ENCODE measurements at places on chromosomes 7 and 10. TPM values are rescaled to one million over a fixed set of nuclear protein-coding genes. Genes with fewer than 3 reads are reported as not detected.

CPXM2 gene
- 7.8 TPM for total RNA-seq

PNLIPRP3 gene
- not detected for total RNA-seq

ASB10 gene
- total RNA-seq: not detected

KNDC1 gene
- not detected for total RNA-seq

PGAM2 gene
- total RNA-seq: not detected

PPP1R17 gene
- not detected for total RNA-seq

CFAP69 gene
- 3.4 TPM for total RNA-seq

DNA sequence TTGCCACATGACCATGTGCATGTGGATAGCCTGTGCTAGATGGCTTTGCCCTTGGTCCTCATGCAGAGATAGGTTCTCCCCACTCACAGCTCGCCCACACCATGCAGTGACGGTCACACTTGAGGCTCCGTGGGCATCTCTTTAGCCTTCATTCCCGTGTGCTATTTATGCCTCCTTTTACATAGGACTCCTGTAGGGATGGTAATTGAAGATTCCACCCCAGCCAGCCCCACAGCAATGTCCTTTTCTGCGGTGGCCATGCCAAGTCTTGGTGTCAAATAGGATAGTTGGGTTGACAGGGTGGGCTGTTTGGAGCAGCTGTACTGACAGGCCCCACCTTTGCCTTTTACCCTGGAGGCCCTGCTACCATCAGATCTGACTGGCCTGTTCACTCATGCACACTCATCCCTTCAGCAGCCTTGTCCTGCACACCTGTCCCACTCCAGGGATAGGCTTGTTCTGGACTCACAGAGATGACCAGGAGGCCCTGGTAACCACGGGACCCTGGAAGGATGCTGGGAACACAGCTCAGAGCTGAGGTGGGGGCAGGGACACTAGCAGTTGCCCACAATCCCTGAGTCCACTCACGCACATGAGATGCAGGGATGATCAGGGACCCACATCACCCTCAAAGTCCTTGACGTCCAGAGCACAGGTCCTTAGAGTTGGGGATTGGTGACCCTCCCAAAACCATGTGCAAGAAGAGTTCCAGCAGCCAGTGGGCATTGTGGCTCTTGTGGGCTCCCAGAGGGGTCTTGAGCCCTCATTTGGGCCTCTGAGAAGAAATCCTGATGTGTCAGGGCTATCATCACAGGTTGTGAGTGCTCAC is 71.2 kb downstream of the ADCY1 start:
- no peaks in the 10 kb centered on the region for H3K4me1 ChIP-seq
- H3K27me3 ChIP-seq: no peaks in the 10 kb centered on the region
- H3K27ac ChIP-seq: no peak overlapping the region
- no peaks in the 10 kb centered on the region for H3K36me3 ChIP-seq
- DNase-seq: no peak

DNA sequence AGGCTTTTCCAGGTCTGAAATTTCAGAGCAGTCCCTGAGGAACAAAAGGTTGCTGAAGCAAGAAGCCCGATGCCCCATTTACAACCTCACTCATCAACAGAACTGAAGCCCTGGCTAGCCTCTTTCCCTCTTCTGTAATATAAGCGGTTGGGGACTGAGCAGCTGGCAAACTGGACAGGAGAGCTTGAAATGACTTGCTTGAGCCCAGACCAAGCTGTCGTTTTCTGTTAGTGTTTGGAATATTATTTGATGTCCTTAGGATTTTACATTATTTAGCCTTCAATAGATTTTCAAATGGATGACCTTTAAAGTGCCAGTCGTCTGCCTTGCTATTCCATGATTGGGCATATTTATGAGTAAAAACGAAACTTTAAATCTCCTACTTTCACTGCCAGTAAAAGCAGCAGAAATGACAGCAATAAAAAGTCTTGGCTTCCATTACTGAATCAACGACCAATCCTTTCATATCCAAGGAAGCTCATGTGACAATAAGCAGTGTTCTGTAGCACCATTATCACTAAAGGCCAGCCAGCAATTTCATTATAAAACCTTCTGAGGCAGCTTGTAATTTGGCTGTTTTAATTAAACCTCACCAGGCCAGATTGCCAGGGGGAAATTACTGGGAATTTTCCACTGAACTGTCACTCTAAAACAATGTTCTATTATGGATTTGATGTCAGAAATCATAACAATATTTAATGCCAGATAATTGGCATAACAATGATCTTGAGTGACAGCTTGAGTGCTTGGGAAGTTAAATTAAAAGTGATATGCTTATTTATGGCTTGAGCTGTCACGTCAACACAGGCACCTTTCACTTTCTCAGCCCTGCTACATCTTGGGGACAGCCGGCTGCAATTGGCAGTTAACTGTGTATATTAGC is 85.9 kb downstream of the LSMEM1 start:
- DNase-seq: peak; percentile 24
- H3K27ac ChIP-seq: peak overlapping the region; percentile 65
- H3K27me3 ChIP-seq: no peaks in the 10 kb centered on the region
- no peaks in the 10 kb centered on the region for H3K36me3 ChIP-seq
- H3K4me3 ChIP-seq: peak overlapping the region; percentile 3
- H3K4me1 ChIP-seq: peaks cover 22% of the 10 kb centered on the region

DNA sequence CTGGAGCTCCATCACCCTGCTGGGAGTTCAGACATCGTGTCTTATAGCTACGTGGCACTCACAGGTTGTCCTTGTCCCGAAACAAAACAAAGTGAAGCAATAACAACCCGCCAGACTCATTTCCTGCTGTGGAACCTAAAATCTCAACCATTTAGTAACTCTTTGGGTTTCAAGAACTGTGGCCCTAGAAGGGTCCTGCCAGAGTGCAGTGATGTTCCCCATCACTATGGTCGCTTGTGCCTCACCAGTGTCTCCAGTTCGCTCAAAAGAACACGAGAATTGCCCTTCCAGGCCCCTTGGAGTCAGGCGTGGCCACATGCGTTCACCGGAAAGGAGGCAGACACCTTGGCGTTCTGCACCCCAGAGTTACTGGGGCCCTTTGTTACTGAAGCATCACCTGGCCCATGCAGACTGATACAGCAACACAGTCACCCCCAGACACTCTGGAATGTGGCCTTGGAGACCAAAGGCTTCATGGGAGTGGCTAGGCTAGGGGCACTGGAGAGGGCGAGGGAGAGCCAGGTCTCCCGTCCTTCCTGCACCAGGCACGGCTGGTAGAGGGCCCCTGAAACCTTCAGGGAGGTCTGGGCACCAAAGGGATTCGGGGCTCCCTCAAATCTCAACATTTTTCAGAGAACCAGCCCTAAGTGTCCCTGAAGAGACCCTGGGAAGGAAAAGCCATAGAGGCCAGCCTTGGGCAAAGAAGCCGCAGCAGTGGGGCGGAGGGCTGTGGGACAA is 908 bp downstream of the CRYGN start:
- peaks cover 36% of the 10 kb centered on the region for H3K27me3 ChIP-seq
- no peak overlapping the region for H3K27ac ChIP-seq
- DNase-seq: no peak
- no peaks in the 10 kb centered on the region for H3K36me3 ChIP-seq
- no peak overlapping the region for H3K4me3 ChIP-seq

DNA sequence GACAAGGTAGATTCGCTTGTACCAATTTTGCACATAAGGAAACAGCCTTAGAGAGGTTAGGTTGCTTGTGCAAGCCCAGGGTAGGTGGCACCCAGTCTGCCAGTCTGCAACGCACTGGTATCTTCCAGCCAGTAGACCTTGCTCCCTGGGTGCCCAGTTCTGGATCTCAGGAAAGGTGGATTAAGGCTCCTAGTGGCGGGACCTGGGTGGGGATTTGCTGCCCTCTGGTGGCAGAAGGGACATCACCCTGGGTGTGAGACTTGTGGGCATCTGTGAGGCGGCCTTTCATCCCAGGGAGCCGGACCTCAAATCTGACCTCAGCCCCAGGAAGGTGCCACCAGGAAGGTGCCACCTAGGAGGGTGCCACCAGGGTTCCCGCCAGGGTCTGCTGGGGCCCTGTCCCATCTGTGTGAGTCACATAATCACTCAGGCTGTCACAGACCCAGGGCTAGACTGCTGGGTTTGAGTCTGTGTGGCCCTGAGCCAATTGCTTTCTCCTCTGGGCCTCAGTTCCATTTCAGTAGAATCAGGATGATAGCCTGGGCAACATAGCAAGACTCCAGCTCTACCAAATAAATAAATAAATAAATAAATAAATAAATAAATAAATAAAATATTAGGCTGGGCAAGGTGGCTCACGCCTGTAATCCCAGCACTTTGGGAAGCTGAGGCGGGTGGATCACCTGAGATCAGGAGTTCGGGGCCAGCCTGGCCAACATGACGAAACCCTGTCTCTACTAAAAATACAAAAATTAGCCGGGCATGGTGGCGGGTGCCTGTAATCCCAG is 5.3 kb upstream of the PRKRIP1 start:
- H3K27ac ChIP-seq: no peak overlapping the region
- no peaks in the 10 kb centered on the region for H3K27me3 ChIP-seq
- H3K4me1 ChIP-seq: peaks cover 8% of the 10 kb centered on the region
- peak; percentile 90 for DNase-seq
- no peak overlapping the region for H3K4me3 ChIP-seq

- H3K27me3 ChIP-seq: peaks cover 39% of the 10 kb centered on the region
- no peak for DNase-seq
- no peaks in the 10 kb centered on the region for H3K4me1 ChIP-seq
- H3K4me3 ChIP-seq: no peak overlapping the region
Observed at GRCh38 chr7:24570983-24571382, 2.3 kb upstream of the PALS2 start.

DNA sequence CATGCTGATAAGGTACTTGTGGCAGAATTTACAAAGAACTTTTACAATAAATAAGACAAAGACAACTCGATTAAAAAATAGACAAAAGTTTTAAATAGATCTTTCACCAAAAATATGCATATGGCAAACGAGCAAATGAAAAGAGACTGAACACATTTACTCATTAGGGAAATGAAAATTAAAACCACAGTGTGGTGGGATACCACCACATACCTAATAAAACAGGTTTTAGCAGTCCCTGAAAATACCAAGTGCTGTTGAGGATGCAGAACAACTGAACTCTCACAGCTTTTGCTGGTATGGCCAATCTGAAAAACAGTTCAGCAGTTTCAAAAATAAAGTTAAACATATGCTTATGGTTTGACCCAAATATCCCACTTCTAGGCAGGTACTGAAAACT is 205.4 kb upstream of the ADO start:
- H3K36me3 ChIP-seq: no peaks in the 10 kb centered on the region
- H3K4me1 ChIP-seq: no peaks in the 10 kb centered on the region
- H3K4me3 ChIP-seq: no peak overlapping the region
- H3K27me3 ChIP-seq: no peaks in the 10 kb centered on the region
- H3K27ac ChIP-seq: no peak overlapping the region

DNA sequence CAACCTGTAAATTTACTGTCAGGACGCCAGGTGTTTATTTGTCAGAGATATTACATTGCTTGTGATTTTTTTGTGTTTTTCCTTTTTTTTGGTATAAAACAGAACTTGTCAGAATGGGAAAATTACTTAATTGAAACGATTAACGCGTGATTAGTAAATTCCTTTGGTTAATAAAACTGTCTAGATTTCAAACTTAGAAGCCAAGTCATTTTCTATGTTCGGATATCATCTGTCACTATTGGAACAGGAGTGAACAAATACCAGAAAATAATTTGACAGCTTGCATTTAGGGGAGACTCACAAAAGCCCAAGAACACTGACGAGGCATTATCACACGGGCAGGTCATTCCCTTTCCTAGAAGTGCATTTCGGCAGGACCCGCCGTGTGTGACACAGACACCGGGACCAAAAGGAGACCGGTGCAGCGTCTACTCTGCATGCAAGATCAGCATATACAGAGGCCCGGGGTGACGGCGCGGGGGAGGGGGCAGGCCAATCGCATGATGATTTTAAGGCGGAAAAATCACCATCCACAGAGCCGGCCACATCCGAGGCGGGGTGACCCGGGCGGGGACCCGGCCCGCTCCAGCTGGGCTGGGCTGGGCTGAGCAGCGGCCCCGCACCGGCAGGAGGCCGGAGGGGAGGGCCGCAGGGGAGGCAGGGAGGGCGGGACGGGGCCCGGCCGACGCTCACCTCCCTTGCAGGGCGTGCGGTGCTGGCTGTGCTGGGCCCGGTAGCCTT is 841 bp downstream of the GLUD1 start:
- H3K4me3 ChIP-seq: peak overlapping the region; percentile 77
- DNase-seq: peak; percentile 73
- H3K27ac ChIP-seq: peak overlapping the region; percentile 99
- no peaks in the 10 kb centered on the region for H3K27me3 ChIP-seq
- no peaks in the 10 kb centered on the region for H3K36me3 ChIP-seq

DNA sequence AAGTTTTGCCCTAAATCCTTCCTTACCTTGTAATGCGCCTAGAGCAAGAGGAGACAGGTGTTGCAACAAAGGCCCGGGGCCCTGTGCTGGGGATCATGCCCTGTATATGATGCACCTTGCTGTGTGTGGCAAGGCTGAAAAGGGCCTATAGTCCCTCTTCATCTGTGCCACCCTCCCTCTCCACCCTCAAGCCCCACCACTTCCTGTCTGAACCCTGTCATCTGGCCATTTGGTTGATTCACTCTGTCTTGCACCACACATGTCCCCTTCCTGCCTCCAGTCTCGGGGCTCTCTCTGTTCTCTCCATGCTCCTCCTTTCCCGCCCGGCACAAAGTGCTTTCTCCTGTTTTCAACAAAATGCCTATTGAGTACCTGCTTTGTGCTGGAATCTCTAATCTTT is 11.5 kb upstream of the MALSU1 start:
- DNase-seq: no peak
- H3K4me3 ChIP-seq: no peak overlapping the region
- H3K36me3 ChIP-seq: no peaks in the 10 kb centered on the region
- no peak overlapping the region for H3K27ac ChIP-seq
- H3K27me3 ChIP-seq: no peaks in the 10 kb centered on the region
- H3K4me1 ChIP-seq: no peaks in the 10 kb centered on the region

DNA sequence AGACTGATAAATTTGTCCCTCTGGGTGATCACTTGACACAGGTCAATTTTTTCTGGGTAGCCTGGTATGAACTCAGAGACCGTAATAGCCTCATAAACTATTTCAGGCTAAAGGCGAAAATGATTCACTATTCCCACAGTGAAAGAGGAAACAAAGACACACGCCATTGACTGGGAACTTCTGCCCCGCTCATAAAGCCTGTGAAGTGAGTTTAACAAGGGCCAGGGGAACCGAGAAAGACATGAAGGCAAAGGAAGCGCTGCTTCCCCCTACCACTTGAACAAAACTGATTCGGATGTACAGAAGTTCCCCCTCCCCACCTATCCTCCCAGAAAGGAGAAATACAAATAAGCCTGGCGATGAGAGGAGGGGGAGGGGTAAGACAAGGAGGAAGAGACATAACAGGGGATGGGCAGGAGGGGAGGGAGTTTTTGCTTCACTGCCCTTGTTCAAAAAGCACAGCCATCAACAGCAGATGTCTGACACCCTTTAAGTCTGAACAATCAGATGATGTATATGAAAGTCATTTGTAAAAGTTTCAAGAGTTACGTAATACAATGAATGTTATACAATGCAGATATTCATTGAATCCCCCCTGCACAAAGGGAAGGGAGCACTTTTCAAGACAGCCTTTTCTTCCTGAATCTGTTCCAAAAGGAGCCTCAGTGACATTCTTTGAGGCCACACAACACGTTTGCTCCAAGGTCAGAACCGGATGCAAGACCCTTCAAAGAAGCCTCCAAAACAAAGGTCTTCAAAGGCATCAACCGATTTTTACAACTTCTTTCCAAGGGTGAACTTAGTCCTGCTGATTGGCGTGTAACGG is 734 bp downstream of the ABCB4 start:
- DNase-seq: peak; percentile 11
- no peaks in the 10 kb centered on the region for H3K36me3 ChIP-seq
- no peak overlapping the region for H3K4me3 ChIP-seq

GRCh38 chr7:138527746-138528223 is 67.7 kb downstream of the TRIM24 start:
- H3K4me3 ChIP-seq: no peak overlapping the region
- H3K27me3 ChIP-seq: no peaks in the 10 kb centered on the region
- DNase-seq: no peak
- no peaks in the 10 kb centered on the region for H3K4me1 ChIP-seq

GRCh38 chr7:142461437-142461836 is 203.6 kb upstream of the PRSS58 start:
- H3K4me3 ChIP-seq: no peak overlapping the region
- H3K36me3 ChIP-seq: no peaks in the 10 kb centered on the region
- no peaks in the 10 kb centered on the region for H3K27me3 ChIP-seq

Data from transverse colon (tissue), 4 donors.